ENCODE measurements at places on chromosomes 3 and 15.

- DNase-seq, result no peak
Observed at GRCh38 chr3:72342450-72342849, 505.8 kb downstream of the SHQ1 start.

DNA sequence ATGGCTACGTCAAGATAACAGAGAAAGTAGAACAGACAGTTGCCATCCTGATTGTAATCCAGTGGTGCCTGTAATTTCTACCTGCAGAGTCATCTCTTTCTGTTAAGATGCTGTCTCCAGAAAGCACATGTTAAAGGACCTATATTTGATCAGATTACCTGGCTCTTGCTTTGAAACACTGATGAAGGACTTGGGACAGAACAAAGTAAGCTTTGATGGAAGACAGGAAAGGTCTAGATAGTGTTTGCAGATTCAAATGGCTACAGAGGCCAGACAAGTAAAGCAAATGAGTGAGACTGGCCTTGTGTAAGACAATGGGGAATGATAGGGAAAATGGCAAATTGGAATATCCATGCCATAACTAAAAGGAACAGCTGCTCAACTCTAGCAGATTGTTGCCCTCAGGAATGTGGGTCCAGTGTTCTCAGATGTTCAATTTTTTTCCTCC is 1.8 kb upstream of the GSK3B start:
- DNase-seq, result no peak

GRCh38 chr3:38738630-38739395 is 77.2 kb downstream of the SCN10A start:
- no peak for DNase-seq

DNA sequence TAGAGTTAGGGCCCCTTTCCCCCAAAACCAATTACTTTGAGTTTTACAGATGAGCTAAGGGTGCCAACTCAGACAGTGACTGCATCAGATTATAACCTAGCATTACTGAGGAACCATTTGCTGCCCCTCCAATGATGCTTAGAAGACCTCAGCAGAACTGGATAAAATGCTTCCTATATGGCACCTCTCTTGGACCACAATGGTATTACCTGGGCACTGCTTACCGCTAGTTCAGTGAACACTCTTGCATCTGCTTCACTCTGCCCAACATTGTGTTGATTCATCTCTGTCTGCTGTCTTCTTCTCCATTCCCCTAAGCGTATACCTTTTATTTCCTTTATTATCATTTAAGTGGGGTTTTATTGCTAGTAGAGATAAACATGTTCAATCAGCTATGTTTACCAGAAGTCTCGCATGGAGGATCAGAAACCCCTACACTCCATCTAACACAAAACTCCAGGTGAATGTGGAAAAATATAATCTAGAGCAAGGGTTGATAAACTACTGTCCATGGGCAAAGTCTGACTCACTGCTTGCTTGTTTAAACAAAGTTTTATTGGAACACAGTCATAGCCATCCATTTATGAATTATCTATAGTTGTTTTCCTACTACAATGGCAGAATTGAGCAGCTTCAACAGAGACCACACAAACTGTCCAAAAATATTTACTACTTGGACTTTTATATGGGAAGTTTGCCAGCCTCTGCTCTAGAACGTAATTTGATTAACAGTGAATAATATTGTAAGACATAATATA is 100.2 kb upstream of the PTX3 start:
- DNase-seq, result no peak

- DNase-seq, result no peak
Observed at GRCh38 chr3:105598042-105598796, 231.5 kb downstream of the ALCAM start.

Measured in activated CD8-positive, alpha-beta memory T cell treated with anti-CD3 and anti-CD28 coated beads for 4 hours (primary cell).